ELF-1 (cell line): ENCODE measurements at places on chromosomes 1 and 21.

- DNase-seq = no peak
These were observed 557 bp downstream of the EMC1 start for GRCh38 chr1:19250629-19251304.

DNA sequence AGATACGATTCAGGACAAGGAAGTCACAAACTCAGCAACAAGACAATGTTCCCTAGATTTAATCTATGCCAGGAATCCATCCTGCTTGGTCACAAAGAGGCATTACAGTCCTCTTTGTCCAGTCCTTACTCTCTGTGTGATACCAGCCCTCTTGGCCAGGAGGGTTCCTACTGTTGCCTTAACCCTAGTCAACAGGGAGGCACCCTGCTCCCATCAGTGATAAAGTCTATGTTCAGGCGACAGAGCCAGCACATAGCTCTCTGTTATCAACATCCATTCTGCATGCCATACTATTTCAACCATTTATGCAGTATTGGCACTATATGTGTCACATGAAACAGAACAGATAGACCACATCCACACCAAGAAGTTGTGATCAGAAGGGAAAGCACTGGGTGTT lies 4.4 kb upstream of the NPL start:
- DNase-seq = no peak

- no peak for DNase-seq
These were observed 11.6 kb downstream of the NTNG1 start for GRCh38 chr1:107152395-107152794.

DNA sequence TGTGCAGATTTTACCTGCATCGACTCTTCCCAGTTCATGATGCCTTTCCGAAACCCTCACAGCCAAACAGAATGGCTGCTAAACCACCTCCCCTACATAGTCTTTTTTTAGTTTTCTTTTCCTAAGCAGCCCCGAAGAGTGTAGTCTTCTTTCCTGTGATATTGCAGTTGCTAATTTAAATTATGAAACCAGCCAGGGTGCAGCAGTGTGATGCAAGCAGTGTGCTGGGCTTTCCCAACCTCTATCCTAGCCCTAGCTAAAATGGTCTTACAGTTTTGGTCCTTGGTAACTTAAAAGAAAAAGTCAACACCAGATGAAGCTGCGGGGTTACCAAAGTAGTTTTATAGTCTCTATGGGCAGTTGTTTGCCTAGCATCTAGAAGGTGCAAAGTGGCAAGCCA lies 82.0 kb upstream of the GCLM start:
- no peak for DNase-seq

DNA sequence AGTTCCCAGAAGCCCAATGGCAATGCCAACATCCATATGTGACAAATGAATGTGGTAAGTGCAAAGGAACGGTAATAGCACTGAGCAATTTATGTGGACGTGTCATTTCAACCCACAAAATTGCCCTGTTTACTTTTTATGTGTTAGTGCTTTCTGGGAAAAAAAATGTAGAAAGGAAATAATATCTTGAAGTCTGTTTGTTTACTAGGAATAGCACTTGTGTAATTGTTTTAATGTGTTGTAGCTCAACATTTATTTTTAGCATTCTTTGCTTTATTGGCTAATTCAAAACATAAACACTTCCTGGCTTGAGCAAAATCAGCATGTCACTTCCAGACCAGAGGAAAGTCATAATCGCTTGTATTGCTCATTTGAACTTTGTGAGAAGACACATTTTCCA lies 224.8 kb upstream of the KCNK2 start:
- DNase-seq = no peak

DNA sequence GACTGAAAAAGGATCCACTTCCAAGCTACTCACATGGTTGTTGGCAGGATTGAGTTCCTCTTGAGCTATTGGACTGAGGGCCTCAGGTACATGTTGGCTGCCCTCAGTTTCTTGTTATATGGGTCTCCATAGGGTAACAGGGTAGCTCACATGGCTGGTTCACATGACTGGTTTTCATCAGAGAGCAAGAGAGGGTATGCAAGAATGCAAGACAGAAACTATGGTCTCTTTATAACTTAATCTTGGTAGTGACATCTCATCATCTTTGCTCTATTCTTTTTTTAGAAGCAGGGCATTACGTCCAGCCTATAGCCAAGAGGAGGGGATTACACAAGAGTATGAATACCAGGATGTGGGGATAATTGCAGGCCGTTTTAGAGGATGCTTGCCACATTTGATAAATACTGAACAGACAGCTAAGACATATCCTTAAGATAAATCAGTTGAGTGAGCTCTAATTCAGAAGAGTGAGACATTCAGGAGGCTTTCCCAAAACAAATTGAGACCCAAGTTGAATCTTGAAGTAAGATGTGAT lies 100.2 kb downstream of the HMCN1 start:
- no peak for DNase-seq

- no peak for DNase-seq
These were observed 67.9 kb downstream of the LRRC8D start for GRCh38 chr1:89888480-89889322.

- DNase-seq = no peak
These were observed 191.1 kb upstream of the FGGY start for GRCh38 chr1:59105548-59106507.

- DNase-seq = no peak
These were observed 88.1 kb downstream of the BACH1 start for GRCh38 chr21:29386803-29387202.

GRCh38 chr1:197195100-197195499 lies 48.6 kb upstream of the ASPM start:
- DNase-seq = no peak

DNA sequence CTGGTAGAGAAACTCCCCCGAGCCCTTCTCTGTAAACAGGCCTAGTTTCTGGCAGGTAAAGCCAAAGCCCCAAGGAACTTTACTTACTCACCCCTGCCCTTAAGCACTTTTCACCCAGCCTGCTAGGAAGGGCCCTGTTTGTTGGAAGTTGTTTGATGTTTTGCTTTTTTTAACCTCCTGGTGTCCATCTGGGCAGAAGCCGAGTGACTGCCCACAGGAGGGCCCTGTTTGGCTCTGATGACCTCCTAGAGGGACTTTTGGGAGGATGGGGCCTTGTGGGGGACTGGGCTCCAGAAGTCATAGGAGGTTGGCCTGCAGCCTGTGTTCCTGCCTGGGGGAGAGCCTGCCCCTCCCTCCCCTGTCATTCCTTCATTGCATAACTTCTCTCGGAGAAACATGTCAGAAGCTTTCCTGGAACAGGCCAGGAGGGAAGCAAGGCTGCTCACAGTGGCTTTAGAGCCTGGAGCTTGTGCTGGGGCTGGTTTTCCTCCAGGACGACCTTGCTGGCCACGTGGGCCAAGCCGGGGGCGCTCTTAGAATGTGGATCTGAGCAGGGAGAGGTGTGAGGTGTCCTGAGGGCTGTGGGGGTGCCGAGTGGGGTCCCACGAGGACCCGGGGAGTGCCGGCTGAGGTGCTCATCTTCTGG lies 33.9 kb downstream of the COQ8A start:
- peak; percentile 83 for DNase-seq

GRCh38 chr21:29176471-29177120 lies 46.2 kb downstream of the MAP3K7CL start:
- no peak for DNase-seq

DNA sequence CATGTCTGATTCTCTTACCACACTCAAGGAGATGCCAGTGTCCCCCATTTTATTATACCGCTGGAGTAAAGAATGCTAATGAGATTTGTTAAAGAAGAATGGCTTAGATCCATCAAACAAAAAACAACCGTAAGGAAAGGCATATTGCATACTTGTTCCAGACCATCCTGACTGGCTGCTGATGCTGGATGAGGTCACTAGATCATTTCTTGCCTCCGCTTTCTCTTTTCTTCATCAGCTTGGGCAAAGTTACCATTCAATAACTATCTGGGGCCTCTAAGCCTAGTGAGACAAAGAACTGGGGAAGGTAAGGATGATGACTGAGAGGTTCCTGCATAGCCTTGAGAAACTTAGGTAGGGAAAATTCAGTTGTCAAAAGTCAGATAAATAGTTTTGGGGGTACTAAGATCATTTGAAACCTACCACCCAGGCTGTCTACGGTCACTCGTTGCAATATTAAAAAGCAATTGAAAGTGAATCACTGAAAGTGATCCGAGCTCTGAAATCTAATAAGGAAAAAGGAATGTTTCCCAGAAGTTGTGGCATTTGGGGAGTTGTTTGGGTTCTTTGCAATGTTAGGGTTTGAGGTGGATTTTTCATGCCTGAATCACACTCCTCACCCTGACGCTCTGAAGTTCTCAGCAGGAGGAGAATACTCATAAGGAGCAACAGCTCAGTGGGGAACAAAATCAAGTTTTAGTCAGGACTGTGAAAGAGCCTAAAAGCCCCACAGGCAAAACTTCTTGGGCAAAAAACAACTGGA lies 176.8 kb downstream of the HHIPL2 start:
- DNase-seq = no peak

DNA sequence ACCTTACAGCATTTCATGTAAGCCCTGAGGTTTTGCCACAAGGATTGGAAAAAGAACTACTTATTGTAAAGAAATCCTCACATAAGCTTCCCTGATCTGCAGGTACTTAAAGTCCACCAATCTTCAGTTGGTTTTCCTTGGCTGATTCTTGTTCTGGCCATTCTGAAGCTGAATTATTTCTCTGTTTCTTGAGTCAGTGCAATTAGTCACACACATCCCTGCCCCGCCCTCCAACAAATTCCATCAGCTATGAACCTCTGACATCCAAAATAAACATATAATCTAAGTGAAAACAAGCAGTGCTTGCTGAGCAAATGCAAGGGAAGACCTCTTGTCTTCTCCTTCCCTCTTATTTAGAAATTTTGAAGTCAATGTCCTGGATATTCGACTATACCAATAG lies 8.2 kb upstream of the FNDC7 start:
- DNase-seq = no peak

- no peak for DNase-seq
These were observed 159.7 kb downstream of the PTGER3 start for GRCh38 chr1:70887936-70888335.

- peak; percentile 59 for DNase-seq
These were observed 143.0 kb upstream of the GRIK3 start for GRCh38 chr1:37177230-37177864.

GRCh38 chr1:19802269-19802668 lies 2.6 kb upstream of the TMCO4 start:
- peak; percentile 78 for DNase-seq

- no peak for DNase-seq
These were observed 6.3 kb upstream of the EGLN1 start for GRCh38 chr1:231428377-231428776.

DNA sequence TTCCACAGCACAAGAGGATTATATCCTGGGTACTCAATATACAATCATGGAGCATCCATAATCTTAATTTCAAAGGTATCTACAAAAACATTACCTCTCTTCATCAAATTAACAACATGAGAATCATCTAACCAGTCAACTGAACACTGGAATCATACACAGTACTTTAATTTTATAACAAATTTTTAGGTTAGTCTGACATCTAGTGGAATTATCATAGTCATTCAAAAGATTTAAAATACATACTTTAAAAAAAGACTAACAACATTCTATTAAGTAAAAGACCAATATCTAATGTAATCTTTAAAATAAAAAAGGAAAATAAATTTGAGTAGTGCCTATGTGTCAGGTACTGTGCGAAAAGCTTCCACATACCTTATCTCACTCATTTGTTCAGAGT lies 16.8 kb upstream of the SH3GLB1 start:
- no peak for DNase-seq

GRCh38 chr1:182051938-182052337 lies 9.6 kb downstream of the ZNF648 start:
- no peak for DNase-seq

DNA sequence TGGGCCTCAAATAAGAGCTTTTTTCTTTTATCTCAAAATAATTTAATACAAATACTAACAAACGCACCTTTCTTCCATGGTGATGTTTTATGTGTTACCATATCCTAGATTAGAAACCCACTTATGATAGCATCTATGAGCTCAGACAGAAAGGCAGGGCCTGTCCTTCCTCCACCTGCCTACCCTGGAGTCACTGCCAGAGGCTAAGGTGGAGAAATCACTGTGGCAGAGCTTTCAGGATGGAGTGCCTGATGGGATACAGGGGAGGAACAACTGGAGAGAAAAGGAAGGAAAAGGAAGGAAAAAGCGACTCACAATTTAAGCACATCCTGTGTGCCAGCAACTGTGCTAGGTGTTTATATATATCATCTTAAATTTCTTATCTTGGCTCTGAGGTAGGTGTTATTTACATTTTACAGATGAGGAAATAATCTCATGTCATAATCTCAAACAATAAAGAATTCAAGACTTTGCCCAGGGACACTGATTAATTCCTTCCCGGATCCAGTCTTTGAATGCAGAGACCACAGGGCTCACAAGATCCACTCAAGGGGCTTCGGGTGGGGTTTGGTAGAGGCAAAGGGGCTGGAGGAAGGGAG lies 45.4 kb downstream of the RCAN1 start:
- no peak for DNase-seq

DNA sequence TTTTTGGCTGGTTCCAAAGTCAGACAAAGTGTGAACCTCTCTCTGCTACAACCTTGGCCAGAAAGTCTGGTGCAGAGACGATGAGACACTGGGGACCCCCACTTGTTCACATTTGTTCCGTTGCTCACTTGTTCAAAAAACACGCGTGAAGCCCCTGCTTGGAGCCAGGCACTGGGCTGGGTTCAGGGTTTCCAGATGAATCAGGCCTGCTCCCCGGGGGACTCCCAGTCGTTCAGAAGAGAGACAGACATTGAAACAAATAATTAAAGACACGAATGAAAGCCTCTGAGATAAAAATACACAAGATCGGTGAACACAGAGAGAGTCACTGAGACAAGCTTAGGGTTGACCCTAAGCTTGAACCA lies 101.5 kb upstream of the RUNX3 start:
- DNase-seq = no peak

DNA sequence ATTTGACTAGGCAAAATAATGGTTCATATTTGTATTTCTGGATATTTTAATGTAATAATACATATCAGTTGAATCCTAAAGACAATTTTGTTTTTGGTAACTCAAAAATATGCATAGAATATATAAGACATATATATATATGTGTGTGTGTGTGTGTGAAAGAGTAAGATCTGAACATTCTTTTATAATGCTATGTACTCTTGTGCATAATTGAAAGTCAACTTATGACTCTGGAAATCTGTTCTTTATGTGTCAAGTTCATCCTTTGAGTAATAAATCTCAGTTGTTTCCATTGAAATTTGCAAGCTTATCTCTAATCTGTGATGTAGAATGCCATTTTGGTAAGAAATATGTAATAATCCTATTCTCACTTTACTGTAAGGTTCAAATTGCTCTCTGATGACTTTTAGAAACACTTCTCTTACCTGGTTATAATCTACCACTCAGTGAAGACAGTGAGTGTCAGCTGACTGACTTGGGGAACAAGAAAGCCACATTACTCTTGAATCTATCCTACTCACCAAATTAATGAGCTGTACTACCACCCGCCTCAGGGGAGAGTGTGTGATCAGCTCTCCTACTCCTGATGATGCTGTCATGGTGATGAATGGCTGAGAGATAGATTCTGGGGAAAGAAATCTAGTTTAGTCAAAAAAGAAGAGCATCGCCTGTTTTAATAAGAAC lies 15.0 kb upstream of the NEK7 start:
- DNase-seq = no peak
